T-helper 2 cell (primary cell): ENCODE measurements at places on chromosomes 12 and 14.

- no peak for DNase-seq
Observed at GRCh38 chr12:12153596-12153995, 82.9 kb downstream of the BCL2L14 start.

DNA sequence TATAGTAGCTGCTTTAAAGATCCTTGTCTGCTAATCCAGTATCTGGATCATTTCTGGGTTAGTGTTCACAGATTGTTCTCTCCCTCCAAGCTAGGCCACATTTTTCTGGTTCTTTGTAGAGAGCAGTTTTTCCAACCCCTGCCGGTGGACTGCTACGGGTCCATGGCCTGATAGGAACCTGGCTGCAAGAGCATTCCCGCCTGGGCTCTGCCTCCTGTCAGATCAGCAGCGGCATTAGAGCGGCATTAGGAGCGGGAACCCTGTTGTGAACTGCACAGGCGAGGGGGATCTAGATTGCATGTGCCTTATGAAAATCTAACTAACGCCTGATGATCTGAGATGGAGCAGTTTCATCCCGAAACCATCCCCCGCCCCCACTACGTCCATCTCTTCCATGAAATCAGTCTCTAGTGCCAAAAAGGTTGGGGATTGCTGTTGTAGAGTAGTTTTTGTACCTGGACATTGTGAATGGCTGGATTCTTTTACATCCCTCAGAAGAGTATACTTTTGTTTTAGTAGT, 50.4 kb downstream of the MYRFL start:
- DNase-seq, result no peak

GRCh38 chr12:107661830-107662229, 23.8 kb upstream of the PWP1 start:
- no peak for DNase-seq

DNA sequence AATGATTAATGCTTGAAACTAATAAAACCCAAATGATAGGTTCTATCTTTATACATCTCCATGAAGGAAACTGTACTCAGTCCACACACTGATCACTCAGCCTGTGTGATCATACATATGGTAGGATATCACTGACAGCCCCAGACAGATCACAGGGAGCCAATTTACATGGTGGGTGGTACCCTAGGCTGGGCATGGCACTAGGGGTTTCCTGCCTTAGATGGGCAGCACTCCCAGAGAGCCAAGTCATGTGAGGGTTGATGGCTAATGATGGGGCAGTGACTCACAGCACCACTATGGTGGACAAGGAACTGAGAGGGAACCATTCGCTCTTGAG, 89.6 kb upstream of the PTPRR start:
- no peak for DNase-seq

DNA sequence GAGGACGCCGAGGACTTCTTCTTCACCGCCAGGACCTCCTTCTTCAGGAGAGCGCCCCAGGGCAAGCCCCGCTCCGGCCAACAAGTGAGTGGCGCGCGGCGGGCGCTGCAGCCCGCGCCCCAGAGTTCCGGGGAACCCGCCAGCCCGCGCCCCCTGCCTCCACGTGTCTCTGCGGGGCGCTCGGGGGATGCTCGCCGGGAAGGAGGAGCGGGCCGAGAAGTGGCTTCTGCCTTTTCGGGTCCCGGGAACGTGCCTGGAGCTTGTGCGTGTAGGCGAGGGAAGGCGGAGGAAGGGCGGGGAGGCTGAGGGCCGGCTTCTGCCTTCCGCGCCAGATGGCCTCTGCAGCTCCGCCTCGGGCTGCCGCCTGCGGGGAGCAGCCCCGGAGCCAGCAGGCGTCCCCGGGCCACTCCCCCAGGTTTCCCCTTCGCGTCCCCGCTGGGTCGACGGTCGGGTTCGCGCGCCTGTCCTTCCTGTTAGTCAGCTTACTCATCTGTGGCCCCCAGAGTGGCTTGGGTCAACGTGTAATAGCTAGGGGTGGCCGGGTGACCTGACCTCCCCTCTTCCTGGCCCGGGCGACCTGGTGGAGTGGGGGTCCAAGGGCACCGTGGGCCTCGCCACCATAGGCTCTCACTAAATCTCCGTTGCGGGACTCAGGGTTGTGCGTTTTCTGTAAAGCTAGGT, 505 bp downstream of the RASSF3 start:
- DNase-seq, result peak; percentile 82

GRCh38 chr14:34302654-34303053, 159.4 kb downstream of the SPTSSA start:
- no peak for DNase-seq

DNA sequence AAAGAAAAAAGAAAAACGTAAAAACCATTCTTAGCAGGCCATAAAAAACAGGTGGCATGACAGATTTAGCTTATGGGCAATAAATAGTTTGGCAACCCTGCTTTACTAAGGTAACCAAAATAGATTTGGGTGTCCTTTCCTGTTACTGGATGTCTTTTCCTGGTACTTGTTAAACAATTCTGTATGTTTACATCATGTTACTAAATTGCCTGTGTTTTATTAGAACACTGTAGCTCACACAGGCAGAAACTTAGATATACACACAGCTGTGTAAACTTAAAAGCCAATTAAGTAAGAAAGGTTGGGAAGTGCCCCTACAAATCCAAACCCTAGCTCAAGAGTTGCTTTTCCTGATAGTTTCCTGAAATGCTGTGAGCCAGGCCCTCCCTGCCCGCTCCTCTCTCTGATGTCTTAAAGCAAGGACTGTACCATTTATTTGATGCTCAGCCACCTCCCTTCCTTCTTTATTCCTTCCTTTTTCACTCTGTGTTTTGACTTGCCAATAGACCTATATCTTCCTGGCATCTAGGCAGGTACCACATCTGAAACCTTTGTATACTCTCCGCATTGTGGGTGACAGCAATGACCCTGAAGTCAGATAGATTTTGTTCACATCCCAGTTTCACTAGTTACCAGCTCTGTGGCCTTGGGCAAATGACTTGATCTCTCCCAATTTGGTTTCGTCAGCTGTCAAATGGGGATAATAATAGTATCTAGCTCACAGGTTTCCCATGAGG, 3.7 kb upstream of the CAMKK2 start:
- no peak for DNase-seq

GRCh38 chr12:114998118-114998749, 314.3 kb upstream of the TBX3 start:
- no peak for DNase-seq
